ENCODE measurements at places on chromosomes 7 and 10.

- H3K4me3 ChIP-seq, result no peak overlapping the region
- no peak for DNase-seq
- no peaks in the 10 kb centered on the region for H3K36me3 ChIP-seq
- no peaks in the 10 kb centered on the region for H3K27me3 ChIP-seq
- H3K4me1 ChIP-seq, result no peaks in the 10 kb centered on the region
Measured at GRCh38 chr10:107443326-107443725, 278.8 kb upstream of the SORCS1 start.

GRCh38 chr10:123287594-123288247 is 133.5 kb downstream of the BUB3 start:
- H3K27ac ChIP-seq, result no peak overlapping the region
- H3K4me3 ChIP-seq, result no peak overlapping the region
- H3K27me3 ChIP-seq, result no peaks in the 10 kb centered on the region
- H3K36me3 ChIP-seq, result no peaks in the 10 kb centered on the region
- DNase-seq, result no peak

GRCh38 chr10:52313933-52314821 is at the start of gene DKK1:
DKK1 (plus strand) TSS chr10:52314281; CDS start chr10:52314435, 154 bp downstream.
- no peak within 1 kb of the TSS for H3K27ac ChIP-seq
- peak within 1 kb of the TSS; percentile 60 for H3K4me3 ChIP-seq
- no peaks in the 10 kb centered on the region for H3K36me3 ChIP-seq
- H3K4me1 ChIP-seq, result peaks cover 20% of the 10 kb centered on the region
- peaks cover 66% of the 10 kb centered on the region for H3K27me3 ChIP-seq

GRCh38 chr10:77264527-77264926 is 373.1 kb downstream of the KCNMA1 start:
- H3K27me3 ChIP-seq, result no peaks in the 10 kb centered on the region
- no peaks in the 10 kb centered on the region for H3K4me1 ChIP-seq
- no peak overlapping the region for H3K4me3 ChIP-seq
- no peaks in the 10 kb centered on the region for H3K36me3 ChIP-seq

DNA sequence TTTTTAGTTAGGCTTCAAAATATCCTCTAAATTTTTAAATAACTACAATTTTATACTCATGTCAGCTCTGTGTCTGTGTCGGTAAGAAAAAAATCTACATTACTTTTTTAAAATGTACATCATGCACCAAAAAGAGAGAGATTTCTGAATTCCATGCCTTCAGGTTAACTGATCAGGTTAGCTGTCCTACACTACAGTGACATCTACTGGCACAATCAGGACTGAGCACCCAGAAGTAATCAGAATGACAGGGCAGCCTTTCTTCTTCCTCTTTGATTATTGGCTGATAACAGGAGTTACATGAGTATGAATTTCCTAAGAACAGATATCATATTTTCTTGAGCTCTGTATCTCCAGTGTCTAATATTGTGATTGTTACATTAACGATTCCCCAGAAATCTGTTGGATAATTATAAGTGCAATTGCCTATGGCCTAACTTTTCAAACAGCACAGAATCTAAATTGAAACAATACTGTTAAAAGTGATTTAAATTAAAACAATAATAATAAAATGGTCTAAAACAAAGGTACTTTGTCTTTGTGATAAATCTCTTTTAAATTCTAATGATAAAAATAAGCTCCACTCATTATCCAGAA is 41.8 kb upstream of the HYCC1 start:
- H3K36me3 ChIP-seq, result no peaks in the 10 kb centered on the region
- H3K4me3 ChIP-seq, result no peak overlapping the region
- no peak overlapping the region for H3K27ac ChIP-seq
- no peaks in the 10 kb centered on the region for H3K27me3 ChIP-seq
- no peaks in the 10 kb centered on the region for H3K4me1 ChIP-seq

DNA sequence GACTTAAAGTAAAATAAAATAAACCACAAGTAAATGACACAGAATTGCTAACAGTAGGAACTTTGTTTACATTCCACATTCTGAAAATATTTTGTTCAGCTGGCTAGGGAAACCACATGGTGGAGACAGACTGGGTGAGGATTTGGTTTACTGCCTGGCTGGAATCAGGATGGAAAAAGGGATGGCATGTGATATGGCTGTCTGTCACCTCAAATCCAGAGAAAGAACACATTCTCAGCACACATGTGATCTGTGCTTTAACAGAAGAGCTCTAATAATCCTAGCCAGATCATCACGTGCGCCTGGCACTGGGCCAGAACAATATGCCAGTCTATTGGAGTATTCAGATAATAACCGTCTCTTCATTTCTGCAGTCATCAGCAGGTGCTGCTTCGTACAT is 90.9 kb upstream of the PIP4K2A start:
- no peaks in the 10 kb centered on the region for H3K36me3 ChIP-seq
- no peaks in the 10 kb centered on the region for H3K4me1 ChIP-seq
- no peaks in the 10 kb centered on the region for H3K27me3 ChIP-seq
- no peak overlapping the region for H3K27ac ChIP-seq

- H3K36me3 ChIP-seq, result peaks cover 4% of the 10 kb centered on the region
- H3K27ac ChIP-seq, result no peak overlapping the region
- DNase-seq, result no peak
- peaks cover 3% of the 10 kb centered on the region for H3K27me3 ChIP-seq
Measured at GRCh38 chr7:29113384-29114102, 32.8 kb downstream of the CPVL start.

GRCh38 chr7:11203224-11203623 is 229.6 kb downstream of the PHF14 start:
- no peaks in the 10 kb centered on the region for H3K4me1 ChIP-seq
- no peak overlapping the region for H3K4me3 ChIP-seq
- H3K27ac ChIP-seq, result no peak overlapping the region
- H3K36me3 ChIP-seq, result no peaks in the 10 kb centered on the region
- DNase-seq, result no peak
- no peaks in the 10 kb centered on the region for H3K27me3 ChIP-seq

DNA sequence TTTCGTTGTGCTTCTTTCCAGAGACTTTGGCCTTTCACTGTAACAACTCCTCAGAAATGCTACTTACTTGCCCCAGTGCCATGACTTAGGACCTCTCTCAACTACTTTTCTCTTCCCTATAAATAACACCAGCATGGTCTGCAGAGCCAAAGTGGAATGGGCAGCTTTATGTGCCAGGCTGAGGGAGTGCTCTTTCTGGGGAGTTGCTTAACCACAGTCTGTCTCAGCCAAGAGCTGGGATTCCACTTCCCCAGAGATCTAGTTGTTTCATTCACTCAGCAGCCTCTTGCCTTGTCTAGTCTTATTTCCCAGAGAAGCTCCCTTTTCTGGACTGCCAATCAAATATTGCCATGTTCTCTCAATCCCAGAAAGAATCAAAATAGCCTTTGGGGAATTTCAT is 912.2 kb downstream of the GRID1 start:
- no peaks in the 10 kb centered on the region for H3K4me1 ChIP-seq
- no peak overlapping the region for H3K27ac ChIP-seq
- H3K36me3 ChIP-seq, result no peaks in the 10 kb centered on the region
- H3K4me3 ChIP-seq, result no peak overlapping the region
- DNase-seq, result no peak
- H3K27me3 ChIP-seq, result no peaks in the 10 kb centered on the region

DNA sequence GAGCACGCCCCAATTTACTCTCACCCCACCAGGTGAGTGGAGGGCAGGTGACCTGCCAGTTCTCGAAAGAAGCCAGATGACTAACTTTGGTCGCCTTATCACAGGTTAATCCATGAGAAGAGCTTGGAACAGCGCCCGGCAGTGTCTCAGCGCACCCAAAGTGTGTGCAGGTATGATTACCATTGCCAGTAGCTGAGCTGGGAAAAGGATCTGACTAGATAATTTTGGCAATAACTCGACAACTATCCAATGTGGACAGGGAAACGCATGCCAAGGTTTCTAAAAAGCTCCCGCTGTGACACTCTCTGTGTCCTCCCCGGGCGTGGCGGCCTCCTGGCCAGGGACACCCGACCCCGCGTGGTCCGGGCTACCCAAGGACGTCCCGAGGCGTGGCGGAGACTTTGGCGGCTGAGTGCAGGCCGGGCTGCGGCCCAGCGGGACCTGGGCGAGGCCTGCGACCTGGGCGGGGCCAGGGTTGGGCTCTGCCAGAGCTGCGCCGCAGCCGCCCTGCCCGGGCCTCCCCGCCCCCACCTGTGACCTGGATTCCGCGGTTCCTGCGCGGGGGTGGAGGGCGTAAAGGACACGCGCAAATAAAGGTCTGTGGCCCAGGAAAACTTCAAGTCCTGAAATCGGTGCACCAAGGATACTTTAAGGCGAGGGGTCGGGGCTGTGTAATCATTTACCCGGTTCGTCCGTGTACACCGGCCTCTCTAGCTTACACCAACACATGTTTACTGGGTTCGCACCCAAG is 13.7 kb upstream of the WAPL start:
- H3K4me1 ChIP-seq, result peaks cover 10% of the 10 kb centered on the region
- peak; percentile 78 for DNase-seq
- peak overlapping the region; percentile 74 for H3K27ac ChIP-seq
- H3K27me3 ChIP-seq, result peaks cover 15% of the 10 kb centered on the region

DNA sequence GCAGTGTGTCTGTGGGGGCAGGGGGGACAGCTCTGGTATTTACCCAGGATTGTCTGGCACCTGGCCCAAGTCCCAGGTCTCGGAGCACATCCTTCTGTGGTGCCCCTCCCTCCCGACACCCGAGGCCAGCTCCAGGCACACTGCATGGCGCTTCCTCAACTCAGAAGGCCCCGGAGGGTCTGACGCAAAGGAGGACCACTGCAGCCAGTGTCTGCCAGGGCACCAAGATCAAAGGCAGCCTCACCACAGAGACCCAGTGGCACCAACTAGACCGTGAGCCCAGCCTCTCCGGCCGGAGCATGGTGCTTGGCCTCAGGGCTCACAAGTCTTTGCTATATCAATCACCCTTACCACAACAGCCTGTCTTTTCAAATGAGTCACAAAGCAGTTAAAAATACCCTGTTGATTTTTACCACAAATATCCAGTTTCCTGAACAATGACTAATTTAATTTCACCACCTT is 99.3 kb upstream of the DDC start:
- H3K4me3 ChIP-seq, result no peak overlapping the region
- DNase-seq, result no peak
- H3K27ac ChIP-seq, result no peak overlapping the region

GRCh38 chr7:2196381-2197378 is 36.1 kb downstream of the MAD1L1 start:
- H3K27me3 ChIP-seq, result no peaks in the 10 kb centered on the region
- H3K4me1 ChIP-seq, result peaks cover 7% of the 10 kb centered on the region
- DNase-seq, result no peak
- no peak overlapping the region for H3K4me3 ChIP-seq
- H3K27ac ChIP-seq, result peak overlapping the region; percentile 65

DNA sequence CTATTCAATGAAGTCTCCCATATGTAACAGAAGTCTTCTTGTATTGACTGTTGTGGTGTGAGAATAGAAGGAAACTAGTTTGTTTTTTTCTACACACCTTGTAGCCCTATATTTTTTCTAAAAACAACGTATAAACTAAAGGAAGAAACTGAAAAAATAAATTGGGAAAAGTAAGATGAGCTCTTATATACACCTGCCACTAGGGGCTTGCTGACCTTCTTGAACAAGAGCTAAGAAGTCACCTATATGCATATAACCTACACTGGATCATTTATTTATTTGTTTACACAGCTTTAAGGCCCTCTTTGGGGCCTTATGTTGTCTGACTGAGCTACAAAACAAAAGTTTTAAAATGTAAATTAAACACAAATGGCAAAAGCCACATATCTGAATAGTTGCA is 383.0 kb downstream of the HPSE2 start:
- no peak overlapping the region for H3K4me3 ChIP-seq
- H3K27ac ChIP-seq, result no peak overlapping the region
- no peaks in the 10 kb centered on the region for H3K36me3 ChIP-seq
- DNase-seq, result no peak
- H3K4me1 ChIP-seq, result no peaks in the 10 kb centered on the region

DNA sequence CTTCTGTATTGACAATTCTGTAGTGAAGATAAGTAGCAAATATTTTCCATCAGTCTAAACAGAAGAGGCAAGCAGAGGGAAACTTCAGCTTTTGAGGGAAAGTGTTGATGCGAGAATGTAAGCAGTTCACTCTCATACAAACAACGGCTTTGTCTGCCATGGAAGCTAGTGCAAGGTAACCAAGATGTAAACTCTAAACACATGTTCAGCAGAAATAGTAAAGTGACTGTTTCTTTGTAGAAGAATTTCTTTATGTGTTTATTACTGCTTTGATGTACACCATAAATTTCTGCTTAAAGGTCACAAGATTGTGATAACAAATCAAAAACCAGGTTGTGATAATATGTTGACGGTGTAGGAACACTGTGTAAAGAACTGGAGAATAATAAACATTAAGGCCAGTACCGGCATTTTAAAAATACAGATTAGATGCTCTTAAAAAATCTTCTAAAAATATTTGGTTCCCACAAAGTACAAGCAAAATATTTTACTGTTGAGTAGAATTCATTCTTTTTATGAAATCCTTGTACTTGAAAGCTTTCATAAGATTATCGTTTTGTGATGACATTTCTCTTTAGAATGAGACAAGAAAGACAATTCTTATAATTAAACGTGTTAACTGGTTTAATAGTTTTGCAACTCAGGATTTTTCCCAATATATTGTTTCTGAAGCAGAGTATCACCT is 34.2 kb downstream of the SEMA3C start:
- DNase-seq, result no peak
- no peaks in the 10 kb centered on the region for H3K27me3 ChIP-seq
- H3K4me1 ChIP-seq, result no peaks in the 10 kb centered on the region
- peaks cover 4% of the 10 kb centered on the region for H3K36me3 ChIP-seq
- no peak overlapping the region for H3K27ac ChIP-seq
- no peak overlapping the region for H3K4me3 ChIP-seq

DNA sequence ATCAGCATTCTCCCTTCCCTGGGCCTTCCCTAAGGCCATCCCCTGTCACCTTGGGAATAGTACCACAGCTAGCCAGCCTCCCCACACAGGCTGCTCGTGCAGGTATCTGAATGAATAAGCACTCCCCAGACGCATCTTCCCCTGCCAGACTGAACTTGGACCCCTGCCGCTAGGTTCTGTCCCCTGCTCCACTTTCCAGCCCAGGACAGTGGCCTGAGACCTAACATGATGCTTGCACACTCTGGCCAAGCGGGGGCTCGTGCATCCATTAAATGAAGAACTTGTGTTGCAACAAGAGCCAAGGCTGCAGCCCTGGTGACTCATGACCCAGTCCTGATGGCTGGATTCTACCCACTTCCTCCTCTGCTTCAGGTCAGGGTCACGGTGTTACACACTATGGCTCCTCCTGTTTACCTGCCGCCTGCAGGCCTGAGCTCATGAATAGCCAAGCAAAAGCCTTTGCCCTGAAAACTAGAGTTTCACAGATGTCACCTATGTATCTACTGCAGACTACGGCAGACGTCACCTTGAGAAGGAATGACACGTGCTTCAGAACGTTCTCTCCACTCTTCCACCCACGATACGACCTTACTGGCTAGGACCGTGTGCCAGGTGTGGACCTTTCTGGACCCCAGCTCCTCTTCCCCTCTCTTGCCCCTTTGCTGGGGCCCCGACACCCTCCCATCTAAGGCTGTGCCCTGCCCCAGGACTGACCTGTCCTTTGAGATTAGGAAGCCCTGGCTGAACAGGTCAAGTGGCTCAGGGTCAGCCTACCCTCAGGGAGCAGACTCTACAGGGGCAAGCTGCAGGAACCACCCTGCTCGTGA is 6.5 kb downstream of the ASB13 start:
- no peak overlapping the region for H3K27ac ChIP-seq
- no peaks in the 10 kb centered on the region for H3K4me1 ChIP-seq
- no peaks in the 10 kb centered on the region for H3K27me3 ChIP-seq
- no peak for DNase-seq
- H3K36me3 ChIP-seq, result no peaks in the 10 kb centered on the region

GRCh38 chr7:84847038-84847437 is 339.8 kb downstream of the SEMA3D start:
- H3K36me3 ChIP-seq, result no peaks in the 10 kb centered on the region
- no peak overlapping the region for H3K27ac ChIP-seq
- H3K4me3 ChIP-seq, result no peak overlapping the region
- no peaks in the 10 kb centered on the region for H3K4me1 ChIP-seq
- H3K27me3 ChIP-seq, result no peaks in the 10 kb centered on the region
